ENCODE measurements at places on chromosomes 16 and 17.

DNA sequence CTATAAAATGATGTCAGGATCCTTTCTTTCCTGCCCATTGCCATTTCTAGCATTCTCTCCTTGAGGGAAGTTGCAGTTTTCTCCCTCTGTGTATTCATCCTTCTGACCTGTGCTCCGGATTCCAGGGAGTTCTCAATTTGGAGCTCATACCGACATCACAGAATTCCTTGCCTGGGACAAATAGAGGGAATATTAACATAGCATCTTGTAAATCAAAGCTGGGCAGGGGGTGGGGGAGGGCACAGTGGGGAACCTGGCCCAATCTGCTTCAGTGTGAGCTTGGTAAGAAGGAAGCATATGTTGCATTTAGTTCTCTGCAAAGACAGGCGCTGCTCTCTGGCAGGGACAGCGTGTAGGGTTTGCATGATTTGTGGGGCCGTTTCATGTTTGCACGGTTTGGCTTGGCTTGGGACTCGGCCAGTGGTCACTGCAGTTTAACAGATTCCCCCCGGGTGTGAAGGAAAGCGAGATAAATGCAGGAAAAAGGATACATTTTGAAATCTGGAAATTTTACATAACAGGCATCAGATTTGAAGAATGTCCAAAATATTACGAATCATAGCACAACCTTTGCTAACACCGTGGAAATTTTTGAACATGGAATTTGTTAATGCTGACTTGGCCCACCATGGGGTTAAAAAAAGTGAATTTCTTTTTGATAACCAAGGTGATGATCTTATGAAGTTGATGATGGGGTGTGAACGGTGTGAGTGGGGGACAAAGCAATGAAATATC lies 178.0 kb downstream of the WWOX start:
- DNase-seq = no peak

DNA sequence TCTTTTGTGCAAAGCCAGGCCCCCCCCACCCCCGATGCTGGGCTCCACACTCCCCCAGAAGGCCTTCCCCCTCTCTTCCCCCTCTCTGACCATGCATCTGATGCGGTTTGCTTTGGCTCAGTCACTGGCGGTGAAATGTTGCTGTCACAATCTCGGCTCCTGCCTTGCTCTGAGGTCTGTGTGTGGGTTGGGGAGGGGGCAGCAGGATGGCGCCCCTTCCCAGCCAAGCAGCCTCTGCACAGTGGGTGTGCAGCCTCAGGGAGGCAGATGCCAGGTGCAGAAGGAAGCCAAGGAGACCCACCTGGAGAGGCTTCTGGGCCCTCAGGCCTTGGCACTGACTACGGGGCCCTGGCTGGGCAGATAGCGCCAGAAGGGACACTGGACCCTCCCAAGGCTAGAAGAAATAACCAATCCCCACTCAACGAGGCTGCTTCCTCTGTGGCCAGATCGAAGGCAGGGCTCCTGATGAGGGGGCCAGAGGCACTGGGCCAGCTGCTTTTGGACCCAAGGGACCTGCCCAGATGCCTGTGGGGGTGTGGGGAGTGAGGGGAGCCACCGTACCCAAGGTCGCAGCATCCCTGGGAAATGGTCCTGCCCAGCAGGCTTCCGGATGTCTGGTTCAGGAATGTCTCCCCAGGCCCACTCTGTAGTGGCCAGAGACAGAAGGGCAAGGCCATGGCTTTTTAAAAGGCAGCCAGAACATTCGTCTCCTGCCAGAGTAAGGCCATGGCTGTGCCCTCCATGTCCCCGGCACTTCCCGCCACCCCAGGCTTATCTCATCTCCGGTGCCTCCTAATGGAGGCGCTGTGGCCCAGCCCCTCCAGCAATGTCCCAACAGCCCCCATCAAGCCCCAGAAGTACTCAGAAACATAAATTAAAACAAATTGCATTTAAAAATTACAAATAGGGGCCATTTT lies 43.4 kb upstream of the SLC38A10 start:
- no peak for DNase-seq

DNA sequence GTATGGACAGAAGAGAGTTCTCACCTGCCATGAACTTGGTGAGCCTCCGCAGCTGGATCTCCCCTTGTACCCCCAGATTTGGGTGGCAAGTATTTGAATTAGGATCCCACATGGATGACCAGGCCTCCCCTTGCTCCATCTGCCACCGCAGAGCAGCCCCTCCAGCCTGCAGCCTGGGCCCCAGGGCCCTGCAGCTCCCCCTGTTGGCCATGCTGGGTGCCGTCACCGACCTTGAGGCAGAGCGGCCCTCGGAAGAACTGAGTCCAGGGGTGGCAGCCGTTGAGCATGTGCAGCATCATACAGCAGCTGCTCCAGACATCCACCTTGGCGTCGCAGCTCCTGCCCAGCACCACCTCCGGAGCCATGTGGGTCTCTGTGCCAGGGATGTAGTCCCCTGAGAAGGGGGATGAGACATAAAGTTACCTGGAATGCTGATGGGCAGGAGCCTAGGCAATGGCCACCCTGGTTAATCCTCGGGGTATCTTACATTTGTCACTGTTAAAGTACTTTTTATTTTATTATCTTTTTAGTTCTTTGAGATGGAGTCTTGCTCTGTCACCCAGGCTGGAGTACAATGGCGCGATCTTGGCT lies 9.0 kb upstream of the SPATA32 start:
- DNase-seq = peak; percentile 34

DNA sequence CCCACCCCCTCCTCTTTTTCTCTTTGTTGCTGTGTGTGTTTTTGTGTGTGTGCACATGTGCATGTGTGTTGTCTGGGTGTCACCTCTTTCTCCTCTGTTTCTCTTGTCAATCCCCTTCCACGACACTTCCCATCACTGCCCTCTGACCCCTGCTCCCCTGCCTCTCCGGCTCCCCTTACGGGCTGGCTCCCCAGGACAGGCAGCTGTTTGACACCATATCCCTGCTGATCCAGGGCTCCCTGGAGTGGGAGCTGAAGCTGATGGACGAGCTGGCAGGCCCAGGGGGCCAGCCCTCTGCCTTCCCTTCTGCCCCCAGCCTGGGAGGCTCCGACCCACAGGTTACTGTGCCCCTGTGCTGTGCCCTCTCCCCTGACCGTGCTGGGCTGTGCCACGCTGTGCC lies 15.2 kb upstream of the ABCC3 start:
- no peak for DNase-seq

DNA sequence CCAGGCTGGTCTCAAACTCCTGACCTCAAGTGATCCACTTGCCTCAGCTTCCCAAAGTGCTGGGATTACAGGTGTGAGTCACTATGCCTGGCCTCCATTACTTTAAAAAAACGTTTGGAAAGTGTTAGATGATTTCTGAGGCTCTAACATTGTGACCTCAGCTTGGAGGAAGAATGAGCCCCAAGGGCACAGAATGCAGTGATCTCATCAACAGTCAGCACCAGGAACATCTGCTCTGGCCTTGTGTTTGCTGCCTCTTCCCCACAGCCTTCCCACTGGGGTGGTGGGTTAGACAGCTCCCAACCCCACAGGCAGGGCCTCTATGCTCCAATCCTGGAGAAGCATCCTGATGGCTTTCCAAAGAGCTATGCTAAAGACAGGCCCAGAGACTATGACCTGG lies 37.7 kb upstream of the SREBF1 start:
- DNase-seq = no peak

DNA sequence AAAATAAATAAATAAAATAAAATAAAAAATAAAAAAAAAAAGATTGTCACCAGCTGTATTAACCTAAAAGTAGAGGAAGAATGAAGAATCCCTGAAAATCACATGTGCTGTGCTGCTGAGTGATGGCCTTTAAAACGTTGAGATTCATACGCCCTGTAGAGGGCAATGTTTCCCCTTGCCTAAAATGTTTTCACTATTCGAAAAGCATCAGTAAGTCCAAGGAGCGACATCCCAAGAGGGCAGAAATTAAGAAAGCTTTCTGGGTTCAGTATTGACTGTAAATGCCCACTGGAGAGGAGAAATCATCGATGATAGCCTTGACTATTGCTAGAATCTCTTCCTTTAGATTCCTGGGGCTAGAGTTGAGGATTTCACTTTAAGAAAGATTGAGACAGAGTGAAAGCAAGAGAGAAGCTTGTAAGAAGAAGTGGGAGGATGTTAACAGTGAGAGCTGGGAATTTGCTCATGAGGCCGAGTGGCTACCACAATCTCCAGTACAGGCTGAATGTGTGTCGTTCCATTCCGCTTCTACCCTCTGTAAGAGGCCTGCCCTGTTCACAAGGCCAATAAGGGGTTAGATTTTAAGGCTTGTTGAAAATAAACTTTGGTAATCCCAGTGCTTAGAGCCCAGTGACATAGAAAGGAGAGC lies 170.8 kb upstream of the FAM20A start:
- DNase-seq = peak; percentile 15

DNA sequence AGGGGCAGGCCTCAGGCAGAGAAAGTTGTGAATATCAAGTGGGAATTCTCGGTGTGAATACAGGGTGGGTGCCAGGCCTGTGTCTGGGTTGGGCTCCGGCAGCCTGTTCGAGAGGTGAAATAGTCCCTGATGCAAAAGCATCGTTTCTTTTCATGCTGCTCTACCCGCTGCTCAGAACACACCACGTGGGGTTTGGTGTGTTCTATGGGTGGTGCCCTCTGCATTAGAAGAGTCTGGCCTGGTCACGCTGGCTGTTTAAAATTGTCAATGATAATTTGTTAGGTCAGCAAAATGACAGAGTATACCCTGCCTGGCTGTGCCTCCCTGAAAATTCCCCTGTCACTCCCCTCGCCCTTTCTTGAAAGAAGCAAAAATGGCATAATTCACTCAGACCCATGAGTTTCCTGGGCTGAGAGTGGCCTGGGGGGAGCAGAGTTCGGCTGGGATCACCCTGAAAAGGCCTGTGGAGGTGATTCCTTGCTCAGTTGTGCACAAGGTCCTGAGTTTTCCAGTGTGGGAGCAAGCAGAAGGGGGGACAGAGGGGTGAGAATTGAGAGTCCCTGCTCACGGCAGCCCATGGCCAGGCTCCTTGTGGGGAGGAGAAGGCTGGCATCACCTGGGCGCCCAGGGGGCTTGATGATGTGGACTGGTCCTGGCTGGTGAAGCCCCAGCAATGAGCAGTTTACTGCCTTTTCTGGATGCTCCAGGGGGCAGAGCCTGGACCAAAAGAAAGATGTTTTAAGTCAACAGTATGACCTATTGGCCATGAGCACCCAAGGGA lies 3.2 kb downstream of the CACNG5 start:
- no peak for DNase-seq

DNA sequence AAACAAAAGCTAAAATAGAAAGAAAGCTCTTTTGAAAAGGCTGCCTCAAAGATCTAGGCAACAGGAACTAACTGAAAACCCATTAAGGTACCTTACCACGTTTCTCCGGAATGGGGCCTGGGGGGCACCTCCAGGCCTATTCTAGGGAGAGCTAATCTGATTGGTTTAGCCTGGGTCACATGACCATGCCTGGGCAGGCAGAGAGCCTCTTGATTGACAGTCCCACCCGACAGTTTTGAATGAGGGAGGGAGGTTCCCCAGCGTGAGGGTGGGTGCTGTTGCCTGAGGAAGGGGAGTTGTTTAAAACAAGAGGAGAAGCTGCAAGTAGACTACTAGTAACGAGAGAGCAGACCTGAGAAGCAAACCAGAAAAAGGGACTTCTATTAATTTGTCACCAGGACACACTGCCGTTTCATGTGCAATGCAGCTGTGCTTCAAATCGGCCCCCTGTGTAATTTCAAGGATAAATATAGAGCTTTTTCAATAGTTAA lies 143.4 kb upstream of the HS3ST2 start:
- DNase-seq = peak; percentile 8

DNA sequence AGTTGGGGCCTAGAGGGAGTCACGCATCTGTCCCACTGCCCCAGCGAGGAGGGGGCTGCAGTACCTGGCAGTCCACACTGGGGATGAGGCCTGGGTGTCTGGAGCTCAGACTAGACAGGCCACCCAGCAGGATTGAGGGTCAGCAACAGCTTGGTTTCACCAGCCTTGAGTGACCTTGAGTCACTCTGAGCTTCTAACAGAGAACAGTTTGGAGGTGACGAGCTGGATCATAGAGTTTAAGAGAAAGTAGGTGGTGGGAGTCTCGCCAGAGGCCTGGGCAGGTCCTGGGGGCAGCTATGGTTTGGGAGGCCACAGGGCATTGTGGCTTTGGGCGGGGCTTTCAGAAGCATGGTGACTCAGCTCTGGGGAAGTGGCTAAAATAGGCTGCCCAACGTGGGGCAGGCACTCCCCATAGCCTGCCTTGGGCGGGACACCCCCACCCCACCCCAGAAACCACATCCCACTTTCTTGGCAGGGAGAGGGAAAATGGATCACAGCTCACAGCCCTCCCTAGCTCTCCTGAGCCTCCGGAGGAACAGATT lies 20.5 kb downstream of the CDC42EP4 start:
- DNase-seq = no peak

DNA sequence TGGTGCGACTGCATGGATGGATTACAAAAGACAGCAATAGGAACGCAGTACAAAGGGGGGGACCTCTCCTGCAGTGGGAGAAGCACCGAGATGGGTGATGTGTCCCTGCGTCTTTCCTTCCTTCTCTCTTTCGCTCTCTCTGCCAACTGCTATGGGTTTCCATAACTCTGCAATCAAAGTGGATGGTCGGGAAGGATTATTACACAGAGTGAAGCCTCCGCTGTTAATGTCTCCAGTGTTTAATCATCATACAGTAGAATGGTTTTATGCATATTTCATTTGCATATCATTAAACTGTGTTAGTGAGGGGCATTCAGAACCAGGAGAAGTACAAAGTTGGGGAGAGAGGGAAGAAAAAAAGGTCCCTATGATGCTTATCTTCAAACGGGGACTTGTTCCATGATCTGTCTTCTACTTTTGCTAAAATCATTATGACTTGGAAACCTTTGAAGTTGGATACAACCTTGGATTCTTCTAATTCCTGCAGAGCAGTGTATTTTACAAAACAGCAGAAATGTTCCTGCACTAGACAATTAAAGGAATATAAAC lies 255.9 kb upstream of the PMFBP1 start:
- no peak for DNase-seq

DNA sequence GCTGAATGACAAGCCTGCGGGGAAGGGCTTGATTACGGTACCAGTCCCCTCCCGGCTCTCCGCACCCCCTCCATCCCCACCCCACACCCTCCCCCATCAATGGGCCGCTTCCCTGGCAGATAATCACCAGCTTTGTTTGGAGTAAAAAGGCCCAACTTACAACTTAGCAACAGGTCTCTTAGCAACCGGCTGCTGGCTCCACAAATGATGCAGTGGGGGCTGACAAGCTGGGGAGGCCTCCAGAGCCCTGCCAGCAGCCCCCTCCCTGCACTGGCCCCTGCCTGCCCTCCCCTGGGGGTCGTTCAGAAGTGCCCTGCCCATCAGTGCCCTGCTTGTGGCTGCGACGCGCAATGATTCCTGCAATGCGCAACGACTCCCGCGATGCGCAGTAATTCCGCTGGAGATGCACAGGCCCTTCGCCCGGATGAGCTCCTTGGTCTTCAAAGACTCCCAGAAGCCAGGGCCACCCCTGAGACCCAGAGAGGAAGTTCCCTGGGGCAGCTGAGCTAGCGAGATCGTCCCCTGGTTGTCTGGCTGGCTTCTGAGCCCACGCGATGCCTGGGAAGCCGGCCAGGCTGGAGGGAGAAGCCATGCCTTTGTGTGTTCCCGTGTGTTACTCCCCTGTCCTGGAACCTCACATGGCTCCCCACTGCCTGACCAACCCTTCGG lies 23.3 kb downstream of the CPNE2 start:
- no peak for DNase-seq

Measured in immature natural killer cell (primary cell).